Fibroblast of skin of scalp (primary cell): ENCODE measurements at places on chromosomes 11 and 22.

DNA sequence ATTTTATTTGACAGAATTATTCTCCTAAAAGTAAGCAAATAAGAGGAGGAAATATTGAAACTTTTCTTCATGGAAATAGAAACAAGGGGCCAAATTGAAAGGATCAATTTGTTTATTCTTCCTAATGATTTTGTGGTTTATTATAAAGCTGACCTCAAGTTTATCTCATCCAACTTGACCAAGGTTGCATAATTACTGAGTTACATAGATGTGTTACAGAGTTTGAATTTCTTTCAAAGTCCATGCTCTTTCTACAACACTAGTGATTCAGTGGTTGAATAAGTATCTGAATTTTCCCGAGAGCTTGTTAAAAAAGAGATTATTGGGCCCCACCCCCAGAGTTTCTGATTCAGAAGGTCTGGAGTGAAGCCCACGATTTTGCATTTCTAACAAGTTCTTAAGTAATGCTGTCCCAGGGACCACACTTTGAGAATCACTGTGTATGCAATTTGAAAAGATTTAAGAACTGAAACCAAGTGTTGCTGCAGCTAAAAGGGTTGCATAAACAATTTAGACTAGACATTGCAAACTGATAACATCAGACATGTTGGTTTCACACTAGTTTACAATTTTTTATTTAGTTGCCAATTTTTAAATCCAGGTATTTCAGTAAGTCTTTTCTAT is 485.7 kb upstream of the ANO5 start:
- DNase-seq: no peak

DNA sequence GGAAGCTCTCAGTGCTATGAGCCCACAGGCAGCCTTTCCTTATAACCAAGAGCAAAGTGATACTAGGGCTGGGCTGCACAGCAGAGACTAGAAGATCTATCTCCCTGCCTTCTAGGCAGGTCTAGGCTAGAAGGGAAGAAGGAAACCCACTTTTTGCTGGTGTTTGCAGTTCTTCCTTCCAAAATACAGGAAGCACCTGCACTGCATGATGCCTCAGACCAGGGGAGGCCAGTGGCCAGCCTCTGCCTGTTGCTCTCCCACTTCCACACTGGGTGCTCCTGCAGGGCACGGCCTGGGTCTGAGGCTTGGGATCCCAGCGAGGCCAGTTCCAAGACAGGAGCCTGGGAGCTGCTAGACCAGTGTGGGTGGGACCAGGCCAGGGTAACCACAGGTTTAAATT is 6.0 kb upstream of the UCP3 start:
- no peak for DNase-seq

GRCh38 chr11:122478986-122479385 is 176.5 kb upstream of the UBASH3B start:
- peak; percentile 3 for DNase-seq

DNA sequence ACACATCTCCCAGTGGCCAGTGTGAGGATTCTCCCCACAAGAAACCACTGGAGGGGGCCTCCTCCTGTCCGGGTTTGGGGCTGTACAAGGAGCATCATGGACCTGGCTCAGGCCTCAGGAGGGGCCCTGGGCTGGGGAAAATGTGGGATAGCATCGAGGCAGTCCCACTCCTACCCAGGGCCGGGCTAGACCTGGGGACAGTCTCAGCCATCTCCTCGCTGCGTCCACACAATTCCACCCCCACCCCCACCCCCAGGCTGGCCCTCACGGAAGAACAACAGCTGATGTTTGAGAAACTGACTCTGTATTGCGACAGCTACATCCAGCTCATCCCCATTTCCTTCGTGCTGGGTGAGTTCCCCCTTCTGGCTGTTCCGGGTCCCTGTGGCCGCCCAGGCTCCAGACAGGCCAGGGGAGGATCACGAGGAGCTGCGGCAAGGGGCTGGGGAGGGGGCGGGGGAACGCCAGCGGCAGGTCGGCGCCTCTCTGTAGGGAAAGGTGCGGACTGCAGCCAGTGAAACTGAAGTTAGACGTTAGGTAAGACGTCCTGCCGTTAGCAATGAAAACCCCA is 4.8 kb downstream of the BEST1 start:
- DNase-seq: peak; percentile 86

- DNase-seq: no peak
Observed at GRCh38 chr11:114164546-114164945, 105.0 kb downstream of the ZBTB16 start.

DNA sequence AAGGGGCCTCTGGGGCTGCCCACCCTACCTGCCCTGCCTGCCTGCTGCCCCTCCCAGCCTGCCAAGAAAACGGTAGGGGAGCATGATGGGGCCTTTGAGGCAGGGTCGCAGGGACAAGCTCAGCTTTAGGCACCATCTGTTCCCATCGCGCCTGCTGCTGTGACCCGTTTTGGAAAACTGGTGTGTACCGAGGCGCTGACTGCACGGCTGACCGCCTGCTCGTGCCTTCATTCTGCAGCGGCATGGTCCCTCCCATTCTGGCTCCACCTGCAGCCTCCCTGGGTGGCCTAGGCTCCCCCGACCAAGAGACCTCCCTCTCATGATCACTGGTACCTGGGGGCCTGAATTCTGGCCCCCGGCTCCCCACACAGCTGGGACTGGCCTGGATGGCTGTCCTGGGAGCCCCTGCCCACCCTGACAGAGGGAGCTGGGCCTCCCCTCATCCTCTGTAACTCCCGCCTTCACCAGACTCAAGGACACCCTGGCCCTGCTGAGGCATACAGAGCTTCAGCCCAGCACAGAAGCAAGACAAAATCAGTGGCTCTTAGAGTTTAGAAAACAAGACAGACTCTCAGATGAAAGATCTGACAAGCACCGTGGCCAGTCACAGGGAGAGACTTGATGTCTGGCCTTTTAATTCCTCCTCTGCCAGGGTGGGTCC is 6.5 kb upstream of the MYRF start:
- no peak for DNase-seq

DNA sequence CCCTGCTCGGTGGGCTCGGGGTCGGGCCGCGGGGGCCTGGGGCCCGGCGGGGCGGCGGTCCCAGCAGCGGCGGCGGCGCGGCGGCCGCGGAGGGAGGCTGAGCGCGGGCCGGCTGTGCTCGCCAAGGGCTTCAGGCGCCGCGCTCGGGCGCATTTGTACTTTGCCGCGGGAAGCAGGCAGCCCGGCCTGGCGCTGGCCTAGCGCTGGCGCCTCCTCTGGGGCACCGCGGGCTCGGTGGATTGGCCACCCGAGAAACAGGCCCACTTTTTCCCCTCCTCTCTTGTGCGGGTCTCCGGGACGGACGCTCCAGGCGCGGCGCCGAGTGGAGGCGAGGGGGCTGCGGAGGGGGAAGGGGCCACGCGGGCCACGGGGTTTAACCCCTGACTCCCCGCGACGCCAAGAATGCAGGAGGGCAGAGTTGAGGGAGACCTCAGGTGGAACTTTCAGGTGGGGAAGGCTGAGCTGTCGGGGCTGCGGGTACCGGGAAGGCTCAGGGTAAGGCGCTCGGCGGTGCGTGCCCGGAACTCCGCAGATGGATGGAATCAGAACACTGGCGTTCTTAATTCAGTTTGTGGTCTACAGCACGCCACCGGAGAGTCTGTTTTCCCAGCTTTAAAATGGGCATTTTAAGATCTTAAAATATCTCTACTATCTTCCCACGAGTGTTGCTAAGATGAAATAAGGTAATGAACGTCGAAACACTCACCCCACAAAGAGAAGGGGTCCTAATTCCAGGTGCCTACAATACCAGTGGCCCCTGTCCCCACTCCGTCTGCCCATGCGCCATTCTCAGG is at the start of gene CHRDL2:
TSS of gene CHRDL2 (minus strand) at position 126 of the 794 bp plus-strand sequence. CDS start 538 bp downstream, outside the sequence.
- DNase-seq: peak; percentile 31

DNA sequence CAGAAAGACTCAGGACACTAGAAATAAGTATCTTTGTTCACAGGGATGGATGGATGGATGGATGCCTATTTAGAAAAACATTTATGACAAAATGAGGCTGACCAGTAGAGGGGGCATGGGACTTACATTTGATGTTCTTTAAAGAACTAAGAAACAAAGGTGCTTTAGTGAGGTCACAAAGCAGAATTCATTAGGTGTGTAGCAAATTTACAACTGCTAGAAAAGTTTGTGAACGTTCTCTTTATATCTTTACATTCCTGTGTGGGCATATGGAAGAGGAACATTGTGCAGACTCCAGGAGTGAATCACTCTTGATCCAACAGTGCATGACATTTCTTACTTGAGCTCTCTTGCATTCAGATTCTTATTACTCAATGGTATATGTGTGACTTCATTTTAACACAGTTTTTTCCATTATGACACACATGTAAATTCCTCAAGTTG is 15.8 kb upstream of the SIK2 start:
- DNase-seq: peak; percentile 49

- DNase-seq: no peak
Observed at GRCh38 chr11:86115542-86116385, 46.9 kb upstream of the PICALM start.

GRCh38 chr11:94877443-94878200 is 95.7 kb downstream of the CWC15 start:
- DNase-seq: no peak

- peak; percentile 22 for DNase-seq
Observed at GRCh38 chr11:13140873-13141655, 131.9 kb downstream of the RASSF10 start.

DNA sequence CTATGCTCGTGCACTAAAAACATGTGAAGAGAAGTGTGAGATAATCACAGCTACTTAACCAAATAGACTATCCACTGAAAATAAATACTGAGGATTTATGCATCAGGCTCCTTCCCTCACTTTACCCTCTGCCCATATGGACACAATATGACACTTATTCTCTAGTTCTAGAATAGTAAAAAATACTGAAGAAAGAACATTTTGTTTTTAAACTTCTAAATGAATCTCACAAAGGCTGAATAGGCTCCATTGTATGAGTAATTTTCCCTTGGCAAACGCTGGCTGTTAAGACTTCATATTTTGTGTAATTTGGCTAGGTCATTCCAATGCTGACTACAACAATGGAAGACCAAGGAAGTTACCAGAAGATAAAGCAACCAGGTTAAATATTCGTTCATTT is 9.9 kb downstream of the HPS5 start:
- DNase-seq: peak; percentile 28

- peak; percentile 60 for DNase-seq
Observed at GRCh38 chr11:29095821-29096220, 921.0 kb downstream of the KCNA4 start.

DNA sequence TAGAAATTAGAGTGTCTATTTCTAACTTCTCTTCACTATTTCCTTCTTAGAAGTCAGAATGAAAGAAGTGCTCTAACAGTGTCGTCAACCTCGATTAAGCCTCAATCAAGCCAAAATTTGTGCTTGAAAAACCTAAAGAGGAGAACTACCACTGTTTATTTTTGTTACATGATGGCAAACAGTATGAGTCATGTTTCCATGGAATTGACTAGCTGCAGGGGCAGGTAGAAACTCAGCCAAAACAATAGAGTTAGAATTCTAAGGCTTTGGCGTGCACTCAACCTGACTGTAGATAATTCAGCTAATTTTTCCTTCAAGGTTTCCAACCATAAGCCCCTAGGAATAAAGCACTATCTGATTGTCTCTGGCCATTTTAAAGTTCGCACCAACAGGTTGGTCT is 415.9 kb downstream of the ETS1 start:
- no peak for DNase-seq

GRCh38 chr11:85076535-85077330 is 550.4 kb downstream of the DLG2 start:
- DNase-seq: peak; percentile 66

DNA sequence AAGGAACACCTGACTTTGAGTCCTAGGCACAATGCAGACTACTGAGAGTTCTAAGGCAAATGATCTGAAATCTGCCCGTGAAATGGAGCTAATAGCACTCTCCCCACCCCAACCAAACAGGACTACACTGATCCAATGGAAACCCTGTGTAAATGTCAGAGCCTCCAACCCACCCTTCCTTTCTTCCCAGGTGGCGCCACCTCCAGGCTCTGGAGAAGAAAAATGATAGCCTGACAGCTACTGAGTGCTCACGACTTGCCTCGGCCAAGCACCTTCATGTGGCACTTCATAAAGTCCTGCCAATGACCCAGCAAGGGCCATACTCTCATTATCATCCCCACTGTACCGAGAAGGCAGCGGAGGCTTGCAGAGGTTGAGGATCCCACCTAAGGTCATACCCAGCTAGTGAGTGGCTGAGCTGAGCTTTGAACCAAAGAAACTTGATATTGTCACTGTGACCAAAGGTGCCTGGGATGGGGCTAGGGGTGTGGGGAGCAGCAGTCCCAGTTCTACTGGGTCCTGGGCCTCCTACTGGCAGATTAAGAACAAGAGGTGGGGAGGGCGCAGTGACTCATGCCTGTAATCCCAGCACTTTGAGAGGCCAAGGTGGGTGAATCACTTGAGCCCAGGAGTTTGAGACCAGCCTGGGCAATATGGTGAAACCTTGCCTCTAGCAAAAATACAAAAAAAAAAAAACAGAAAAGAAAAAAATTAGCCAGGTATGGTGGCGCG is 20.5 kb downstream of the TST start:
- no peak for DNase-seq

GRCh38 chr11:120090411-120090810 is 47.5 kb downstream of the TRIM29 start:
- DNase-seq: no peak

GRCh38 chr11:40924915-40925314 is 534.5 kb downstream of the LRRC4C start:
- peak; percentile 1 for DNase-seq

GRCh38 chr22:23695141-23695540 is 4.3 kb downstream of the RGL4 start:
- DNase-seq: no peak

GRCh38 chr22:23204541-23205157 is 24.3 kb downstream of the BCR start:
- DNase-seq: no peak

DNA sequence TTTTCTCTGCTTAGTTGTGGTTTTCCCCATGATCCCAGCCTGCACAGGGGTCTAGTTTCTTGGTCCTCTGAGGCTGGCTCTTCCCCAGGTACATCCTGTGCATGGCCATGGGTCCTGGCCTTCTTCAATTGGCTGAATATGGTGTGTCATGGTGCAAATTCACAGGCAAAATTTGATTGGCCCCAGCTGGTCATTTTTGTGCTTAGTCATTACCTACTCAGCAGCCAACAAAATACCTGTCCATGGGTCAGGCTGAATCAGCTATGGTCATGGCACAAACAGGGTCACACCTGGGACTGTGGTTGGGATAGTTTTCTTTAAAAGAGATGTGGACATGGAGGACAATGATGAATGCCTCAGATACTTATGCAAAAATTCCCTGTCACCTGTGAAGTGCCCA is 85.7 kb downstream of the CSNK2A3 start:
- no peak for DNase-seq

- no peak for DNase-seq
Observed at GRCh38 chr11:72709478-72710238, 35.4 kb upstream of the PDE2A start.

GRCh38 chr11:77087723-77088225 is 14.9 kb upstream of the OMP start:
- DNase-seq: no peak

DNA sequence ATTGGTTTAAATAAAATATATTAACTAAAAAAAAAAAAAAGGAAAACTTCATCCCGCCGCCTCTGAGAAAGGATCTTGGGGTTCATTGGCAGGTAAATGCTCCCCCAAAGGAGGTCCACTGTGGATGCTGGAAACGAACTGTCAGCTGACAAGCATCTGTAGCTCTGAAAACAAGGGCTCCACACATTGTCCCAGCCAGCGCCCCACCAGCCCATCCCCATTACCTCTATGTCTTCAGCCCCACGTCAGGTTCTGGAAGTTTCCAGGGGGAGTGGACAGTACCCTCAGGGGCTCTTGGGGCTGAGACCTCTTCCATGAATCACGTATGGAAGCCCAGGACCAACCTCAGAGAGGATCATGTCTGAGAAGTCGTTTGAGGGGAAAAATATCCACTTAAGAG is 66.4 kb upstream of the WNT7B start:
- DNase-seq: no peak
